K562 (cell line): ENCODE measurements at places on chromosomes 12 and 14. TPM values are rescaled to one million over a fixed set of nuclear protein-coding genes. Genes with fewer than 3 reads are reported as not detected.

The DPPA3 gene
- not detected in 2 replicates for polyA plus RNA-seq

The MYF5 gene
- not detected in 2 replicates for polyA plus RNA-seq

The COL2A1 gene
- 0.46 TPM in 1 of 2 replicates, not detected in the other for polyA plus RNA-seq

The PDE3A gene
- not detected in 2 replicates for polyA plus RNA-seq

The MGAT2 gene
- polyA plus RNA-seq = 18.8 and 20.9 TPM in 2 replicates

The TTC6 gene
- 0.71 TPM in 1 of 2 replicates, not detected in the other for polyA plus RNA-seq

The GYS2 gene
- polyA plus RNA-seq = not detected in 2 replicates

The FAR2 gene
- 5.0 and 6.6 TPM in 2 replicates for polyA plus RNA-seq

The RNF212B gene
- 0.08 and 0.17 TPM in 2 replicates for polyA plus RNA-seq

The CLEC4E gene
- polyA plus RNA-seq = not detected in 2 replicates

The TAS2R31 gene
- polyA plus RNA-seq = 0.20 TPM in 1 of 2 replicates, not detected in the other

The GPR162 gene
- polyA plus RNA-seq = 1.8 and 2.8 TPM in 2 replicates

The CLEC1A gene
- polyA plus RNA-seq = not detected in 2 replicates

The CLEC2B gene
- 2.1 and 2.9 TPM in 2 replicates for polyA plus RNA-seq

The PLEK2 gene
- not detected in 2 replicates for polyA plus RNA-seq
